Peyer's patch (tissue), 4 donors: ENCODE measurements at places on chromosomes 16 and 17. TPM values are rescaled to one million over a fixed set of nuclear protein-coding genes. Genes with fewer than 3 reads are reported as not detected.

Gene HASPIN
- total RNA-seq, result not detected

Gene PKMYT1
- 23.9 TPM for total RNA-seq

Gene KRTAP9-4
- total RNA-seq, result not detected

Gene MMP28
- total RNA-seq, result 55.5 TPM

Gene SLC25A19
- 8.2 TPM for total RNA-seq

Gene DRC3
- 0.57 TPM for total RNA-seq

Gene CCL16
- 0.54 TPM for total RNA-seq

Gene PYY
- total RNA-seq, result not detected

Gene PRM2
- total RNA-seq, result not detected

Gene SCN4A
- 0.83 TPM for total RNA-seq

Gene CES5A
- total RNA-seq, result not detected

Gene MILR1
- 3.3 TPM for total RNA-seq

- no peak for DNase-seq
Measured at GRCh38 chr16:27384425-27384824, 17.5 kb upstream of the IL21R start.

- DNase-seq, result peak; percentile 64
Measured at GRCh38 chr17:382644-383533, 30.3 kb upstream of the RPH3AL start.

- DNase-seq, result no peak
Measured at GRCh38 chr16:86988920-86989696, 328.1 kb downstream of the C16orf95 start.

- no peak for DNase-seq
Measured at GRCh38 chr16:85210423-85211169, 98.3 kb upstream of the CIBAR2 start.

GRCh38 chr17:2949469-2950044 is 113.8 kb downstream of the OR1D5 start:
- peak; percentile 83 for DNase-seq

- no peak for DNase-seq
Measured at GRCh38 chr16:55710466-55710865, 54.7 kb downstream of the SLC6A2 start.

- peak; percentile 29 for DNase-seq
Measured at GRCh38 chr17:77831474-77832179, 126.9 kb upstream of the TNRC6C start.

DNA sequence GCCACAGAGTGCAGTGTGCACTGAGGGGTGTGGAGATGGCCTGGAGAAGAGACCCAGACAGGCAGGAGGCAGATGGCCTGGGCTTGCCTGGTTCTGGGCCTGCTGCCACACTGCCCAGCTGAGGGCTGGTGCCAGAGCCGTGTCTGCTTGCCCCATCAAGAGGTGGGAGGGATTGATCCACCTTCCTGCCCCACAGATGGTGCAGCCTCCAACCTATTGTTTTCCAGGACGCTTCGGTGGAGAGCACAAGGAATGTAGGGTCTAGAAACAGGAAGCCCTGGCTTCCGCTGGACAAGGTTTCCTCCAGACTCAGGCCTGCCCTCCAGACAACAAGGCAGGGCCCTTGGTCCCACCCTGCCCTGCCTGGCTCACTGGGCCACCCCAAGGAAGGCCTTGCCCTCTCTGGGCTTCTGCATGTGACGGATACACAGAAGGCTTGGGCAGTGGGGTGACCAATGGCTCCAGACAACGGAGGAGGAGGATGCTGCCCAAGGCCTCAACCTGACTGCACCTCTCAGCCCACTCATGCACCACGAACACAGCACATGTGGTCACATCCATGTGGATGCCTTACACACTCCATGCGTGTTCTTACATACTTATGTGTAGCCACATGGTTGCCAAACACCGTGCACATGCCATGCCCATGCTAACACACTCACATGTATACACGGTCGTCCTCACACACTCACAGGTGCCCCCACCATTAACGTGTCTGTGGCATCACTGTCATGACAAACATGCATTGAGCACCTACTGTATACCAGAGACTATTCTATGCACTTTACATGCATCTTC is 6.5 kb upstream of the CDH5 start:
- DNase-seq, result no peak

DNA sequence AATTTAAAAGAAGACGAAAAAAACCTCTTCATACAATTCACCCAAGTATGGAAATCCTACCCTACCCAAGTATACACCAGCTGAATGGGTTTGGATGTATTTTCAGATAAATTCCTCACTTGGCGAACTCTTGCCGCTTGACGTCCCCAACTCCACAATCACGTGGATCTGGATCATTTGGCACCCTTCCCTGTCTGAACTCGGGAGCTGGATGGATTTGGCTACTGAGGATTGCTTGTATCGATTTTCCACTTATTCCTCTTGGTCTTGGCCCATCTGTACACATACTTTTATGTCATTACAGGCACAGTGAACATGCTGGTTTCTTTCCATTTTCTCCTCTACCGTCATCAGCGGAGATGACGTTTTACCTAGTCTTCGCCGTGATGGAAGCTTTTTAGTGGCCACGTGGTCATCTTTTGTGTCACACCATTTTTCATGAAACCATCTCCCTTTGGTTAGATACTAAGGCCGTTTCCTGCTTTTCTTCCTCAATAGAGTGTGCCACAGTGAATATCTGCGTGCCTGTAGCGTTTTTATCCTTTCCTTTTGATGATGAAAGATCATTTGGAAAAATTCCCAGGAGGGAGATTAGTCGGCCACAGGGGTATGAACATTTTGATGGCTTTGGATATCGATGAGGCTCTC is 47.1 kb downstream of the CMIP start:
- no peak for DNase-seq

GRCh38 chr17:19320876-19321275 is 41.6 kb downstream of the B9D1 start:
- DNase-seq, result no peak

DNA sequence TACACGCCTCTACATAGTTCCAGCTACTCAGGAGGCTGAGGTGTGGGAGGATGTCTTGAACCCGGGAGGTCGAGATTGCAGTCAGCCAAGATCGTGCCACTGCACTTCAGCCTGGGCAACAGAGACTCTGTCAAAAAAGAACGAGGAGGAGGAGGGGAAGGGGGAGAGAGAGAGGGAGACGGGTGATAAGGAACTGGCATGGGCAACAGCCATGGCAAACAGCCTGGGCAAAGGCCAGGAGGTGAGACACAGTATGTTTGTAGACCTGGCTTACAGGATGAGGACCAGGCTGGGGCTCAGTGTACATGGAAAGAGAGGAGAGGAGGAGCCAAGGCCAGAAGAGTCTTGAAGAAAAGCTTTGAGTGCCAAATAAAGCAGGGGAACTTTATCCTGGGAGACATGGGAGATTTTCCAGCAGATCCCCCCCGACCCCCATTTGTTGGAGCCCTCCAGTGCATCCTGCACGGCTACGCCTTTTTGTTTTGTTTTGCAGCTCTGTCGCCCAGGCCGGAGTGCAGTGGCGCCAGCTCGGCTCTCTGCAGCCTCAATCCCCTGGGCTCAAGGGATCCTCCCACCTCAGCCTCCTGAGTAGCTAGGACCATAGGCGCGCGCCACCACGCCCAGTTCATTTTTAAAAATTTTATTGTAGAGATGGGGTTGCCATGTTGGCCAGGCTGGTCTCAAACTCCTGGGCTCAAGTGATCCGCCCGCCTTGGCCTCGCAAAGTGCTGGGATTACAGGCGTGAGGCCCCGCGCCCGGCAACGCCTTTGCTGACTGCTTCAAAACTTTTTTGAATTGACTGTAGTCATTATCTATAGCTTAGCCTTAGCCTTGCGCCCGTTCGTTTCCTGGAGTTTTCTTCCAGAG is 1.3 kb upstream of the ALKBH5 start:
- peak; percentile 57 for DNase-seq

- DNase-seq, result no peak
Measured at GRCh38 chr16:918741-919657, 51.8 kb downstream of the LMF1 start.

GRCh38 chr17:31854672-31855071 is 4.4 kb downstream of the COPRS start:
- no peak for DNase-seq

- DNase-seq, result peak; percentile 94
Measured at GRCh38 chr16:31073142-31073969, 684 bp downstream of the ZNF668 start.

DNA sequence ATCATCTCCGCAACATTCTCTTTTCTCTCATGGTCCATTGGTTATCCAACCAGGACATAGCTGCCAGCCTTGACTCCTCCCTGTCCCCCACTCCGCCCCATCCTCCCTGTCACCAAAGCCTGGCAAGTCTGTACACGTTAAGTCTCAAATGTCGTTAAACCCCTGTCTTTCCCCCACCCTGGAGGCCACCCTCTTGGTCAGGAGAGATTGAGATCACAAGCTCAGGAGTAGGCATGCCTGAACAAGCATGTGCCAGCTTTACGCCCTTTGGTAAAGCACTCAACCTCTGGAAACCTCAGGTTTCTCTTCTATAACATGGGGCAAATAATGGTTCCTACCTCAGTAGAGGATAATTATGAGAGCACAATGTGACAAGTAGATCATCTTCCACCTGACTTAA is 38.1 kb upstream of the CCL1 start:
- DNase-seq, result no peak

- DNase-seq, result no peak
Measured at GRCh38 chr16:17972460-17972943, 364.0 kb downstream of the NPIPA8 start.

DNA sequence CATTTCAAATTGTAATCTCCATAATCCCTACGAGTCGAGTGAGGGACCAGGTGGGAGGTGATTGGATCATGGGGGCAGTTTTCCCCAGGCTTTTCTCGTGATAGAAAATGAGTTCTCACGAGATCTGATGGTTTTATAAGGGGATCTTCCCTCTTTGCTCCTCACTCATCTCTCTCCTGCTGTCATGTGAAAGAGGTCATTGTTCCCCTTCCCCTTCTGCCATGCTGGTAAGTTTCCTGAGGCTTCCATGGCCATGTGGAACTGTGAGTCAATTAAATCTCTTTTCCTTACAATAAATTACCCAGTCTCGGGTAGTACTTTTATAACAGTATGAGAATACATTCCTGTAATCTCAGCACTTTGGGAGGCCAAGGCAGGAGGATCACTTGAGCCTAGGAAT is 76.7 kb upstream of the MARCHF10 start:
- no peak for DNase-seq

DNA sequence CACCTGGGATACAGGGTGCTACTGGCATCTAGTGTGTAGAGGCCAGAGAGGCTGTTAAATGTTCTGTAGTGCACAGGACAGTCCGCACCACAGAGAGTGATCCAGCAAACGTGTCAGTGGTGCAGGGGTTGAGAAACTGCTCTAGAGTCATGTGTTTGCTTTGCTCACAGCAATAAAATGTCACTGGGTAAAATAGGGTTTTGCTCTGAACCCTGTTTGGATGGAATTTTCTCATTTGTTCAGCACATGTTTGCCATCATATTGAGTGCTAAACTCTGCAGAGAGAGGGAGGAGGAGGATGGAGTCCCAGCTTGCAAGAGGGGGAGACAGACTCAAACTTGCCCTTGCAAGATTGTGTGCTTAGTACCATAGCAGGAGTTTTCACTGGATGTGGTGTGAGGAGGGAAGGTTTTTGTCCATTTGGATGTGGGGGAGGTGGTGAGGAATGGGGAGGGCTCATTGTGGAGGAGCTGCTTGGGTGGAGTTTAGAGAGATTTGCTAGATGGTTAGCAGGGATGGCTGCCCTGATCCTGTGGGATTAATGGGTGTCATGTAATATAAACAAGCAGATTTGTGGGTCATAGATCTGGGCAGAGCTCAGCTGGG is 11.8 kb downstream of the PLCG2 start:
- DNase-seq, result no peak

DNA sequence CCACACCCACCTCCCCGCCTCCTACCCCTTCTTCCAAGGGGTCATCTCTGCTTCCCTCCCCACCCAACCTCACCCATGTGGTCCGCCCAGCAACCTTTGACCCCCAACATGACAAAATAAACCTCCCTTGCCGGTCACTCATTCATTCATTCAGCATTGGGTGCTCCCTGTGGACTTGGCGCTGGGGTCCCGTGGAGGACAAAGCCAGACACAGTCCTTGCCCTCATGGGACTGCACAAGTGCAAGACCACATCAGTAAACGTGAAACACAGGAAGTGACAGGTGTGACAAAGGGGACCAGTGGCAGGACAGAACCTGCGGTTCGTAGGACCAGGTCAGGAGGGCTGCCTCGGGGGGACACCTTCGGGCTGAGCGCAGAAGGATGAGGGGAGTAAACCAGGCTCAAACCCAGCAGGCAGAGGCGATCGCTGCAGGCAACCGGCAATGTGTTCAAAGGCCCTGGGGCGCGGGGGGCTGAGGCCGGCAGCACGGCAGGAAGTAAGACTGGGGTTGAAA is 185.4 kb downstream of the SEC14L1 start:
- DNase-seq, result peak; percentile 48

DNA sequence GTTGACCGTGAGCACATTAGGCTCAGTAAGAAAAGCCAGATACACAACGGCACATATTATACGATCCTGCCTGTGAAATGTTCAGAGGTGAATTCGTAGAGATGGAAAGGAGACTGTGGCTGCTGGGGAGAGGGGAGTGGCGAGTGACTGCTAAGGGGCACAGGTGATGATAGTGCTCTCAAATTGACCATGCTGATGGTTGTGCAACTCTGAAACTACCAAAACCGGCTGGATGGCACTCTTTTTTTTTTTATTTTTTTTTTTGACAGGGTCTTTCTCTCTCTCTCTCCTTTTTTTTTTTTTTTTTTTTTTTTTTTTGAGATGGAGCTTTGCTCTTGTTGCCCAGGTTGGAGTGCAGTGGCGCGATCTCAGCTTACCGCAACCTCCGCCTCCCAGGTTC is 8.1 kb upstream of the SEC14L5 start:
- no peak for DNase-seq
